ENCODE measurements at places on chromosomes 6 and 20.

DNA sequence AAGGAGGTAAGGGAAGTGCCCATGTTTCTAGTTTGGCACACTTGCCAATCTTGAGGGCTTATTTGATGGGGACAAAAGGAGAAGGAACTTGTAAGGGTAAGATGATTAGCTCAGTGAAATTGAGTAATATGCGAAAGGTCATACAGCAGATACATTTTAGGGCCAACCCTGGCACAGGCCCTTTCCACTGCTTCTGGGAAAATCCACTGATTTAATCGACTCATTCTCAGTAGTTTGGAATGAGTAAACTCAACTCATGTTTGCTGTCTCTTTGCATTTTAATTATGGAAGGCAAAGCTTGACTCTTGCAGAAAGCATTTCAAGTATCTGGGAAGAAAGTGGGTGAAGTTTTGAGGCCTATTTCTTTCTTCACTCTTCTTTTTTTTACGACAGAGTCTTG lies 20.0 kb downstream of the PHF20 start:
- no peak for DNase-seq

GRCh38 chr6:16511723-16512489 lies 249.4 kb downstream of the ATXN1 start:
- no peak for DNase-seq

DNA sequence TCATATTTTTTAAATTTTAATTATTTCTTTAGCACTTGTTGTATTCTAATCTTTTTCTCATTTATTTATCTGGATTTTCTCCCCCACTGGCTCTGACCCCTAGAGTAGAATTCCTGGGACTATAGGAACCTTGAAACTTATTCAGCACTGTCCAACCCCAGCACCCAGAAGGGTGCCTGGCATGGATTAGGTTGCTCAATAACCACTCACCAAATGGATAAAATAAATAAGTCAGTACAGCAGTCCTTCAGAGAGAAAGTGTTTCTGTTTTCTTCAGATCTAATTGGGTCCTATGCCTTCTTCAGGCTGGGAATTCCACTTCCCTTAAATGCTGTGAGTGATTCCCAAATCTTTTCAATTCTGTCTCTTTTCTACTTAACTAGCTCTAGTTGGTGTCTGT lies 206.2 kb downstream of the PTPRK start:
- DNase-seq = no peak

GRCh38 chr6:5537132-5537531 lies 275.8 kb downstream of the FARS2 start:
- no peak for DNase-seq

- DNase-seq = peak; percentile 84
Observed at GRCh38 chr6:34529665-34530327, 26.3 kb downstream of the SPDEF start.

DNA sequence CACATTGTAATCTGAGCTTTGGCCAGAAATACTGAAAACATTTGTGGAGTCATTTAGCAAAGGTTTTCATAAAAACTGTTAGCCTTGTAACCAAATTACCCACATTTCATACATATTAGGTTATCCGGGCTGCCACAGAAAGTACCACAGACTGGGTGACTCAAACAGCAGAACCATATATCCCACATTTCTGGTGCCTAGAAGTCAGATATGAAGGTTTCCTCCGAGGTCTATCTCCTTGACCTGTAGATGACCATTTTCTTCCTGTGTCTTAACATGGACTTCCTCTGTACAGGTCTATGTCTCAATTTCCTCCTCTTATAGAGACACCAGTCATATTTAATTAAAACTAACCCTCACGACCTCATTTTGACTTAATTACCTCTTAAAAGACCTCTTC lies 49.5 kb upstream of the SMIM28 start:
- no peak for DNase-seq
